ENCODE measurements at places on chromosomes 4 and X.

GRCh38 chrX:18353931-18354368 is 538 bp downstream of the SCML2 start:
- DNase-seq: no peak

GRCh38 chr4:83179205-83179604 is 64.7 kb upstream of the PLAC8 start:
- DNase-seq: no peak

- DNase-seq: no peak
These were observed 14.7 kb downstream of the GBA3 start for GRCh38 chr4:22707390-22707789.

- DNase-seq: no peak
These were observed 82.3 kb downstream of the SPRY1 start for GRCh38 chr4:123478859-123479345.

GRCh38 chr4:113243312-113243711 is 193.9 kb downstream of the ANK2 start:
- no peak for DNase-seq

DNA sequence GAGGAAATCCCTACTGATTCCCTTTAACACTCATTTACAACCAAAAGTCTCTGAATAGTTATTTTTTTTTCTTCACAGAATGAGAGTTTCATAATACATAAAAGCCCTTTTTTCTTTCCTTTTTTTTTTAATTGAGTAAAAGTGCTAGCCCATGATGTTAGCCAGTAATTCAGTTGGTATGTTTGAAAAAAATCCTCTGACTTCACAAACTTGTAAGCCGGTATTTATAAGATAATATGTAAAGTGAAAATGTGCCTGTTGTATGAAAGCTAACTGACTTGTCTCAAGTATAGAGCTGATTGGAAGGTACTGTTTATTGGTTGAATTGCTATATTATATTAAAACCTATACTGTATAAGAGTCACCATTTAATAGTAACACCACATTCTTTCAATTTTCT is 70.2 kb upstream of the NEIL3 start:
- DNase-seq: no peak

GRCh38 chrX:151402719-151403390 is 5.8 kb downstream of the VMA21 start:
- DNase-seq: no peak

DNA sequence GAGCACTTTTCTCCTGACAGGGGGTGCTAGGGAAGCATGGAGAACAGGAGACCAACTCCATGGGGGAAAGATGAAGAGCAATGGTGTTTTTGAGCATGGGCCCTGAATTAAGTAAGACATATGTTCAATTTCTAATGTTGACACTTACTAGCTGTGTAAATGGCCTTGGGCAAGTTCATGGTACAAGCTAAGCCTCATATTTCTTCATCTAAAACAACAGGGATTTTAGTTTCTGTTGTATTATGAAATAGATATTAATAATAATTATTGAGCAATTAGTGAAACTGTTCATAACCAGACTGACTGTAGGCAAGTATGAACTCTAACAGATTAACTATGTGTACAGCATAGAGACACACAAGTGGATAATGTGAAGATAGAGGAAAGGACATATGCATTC is 515.0 kb upstream of the FAT1 start:
- no peak for DNase-seq

DNA sequence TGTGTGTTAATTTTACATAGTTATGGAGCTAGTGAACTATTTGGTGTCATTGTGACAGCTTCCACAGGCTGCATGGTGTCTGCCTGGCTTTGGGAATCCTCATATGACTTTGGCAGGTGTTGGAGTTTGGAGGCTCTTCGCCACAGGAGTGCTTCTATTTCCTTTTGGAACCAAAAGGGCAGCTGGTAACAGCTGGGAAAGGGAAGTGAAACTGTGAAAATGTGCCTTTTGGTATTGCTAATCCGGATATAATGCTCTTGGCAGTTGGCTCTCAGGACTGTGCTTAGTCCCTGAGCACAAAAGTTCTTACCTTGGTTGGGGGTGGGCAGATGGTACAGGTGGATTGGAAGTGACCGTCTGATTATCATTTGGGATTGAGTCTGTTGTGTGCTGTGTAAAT is 18.1 kb downstream of the OFD1 start:
- DNase-seq: no peak

DNA sequence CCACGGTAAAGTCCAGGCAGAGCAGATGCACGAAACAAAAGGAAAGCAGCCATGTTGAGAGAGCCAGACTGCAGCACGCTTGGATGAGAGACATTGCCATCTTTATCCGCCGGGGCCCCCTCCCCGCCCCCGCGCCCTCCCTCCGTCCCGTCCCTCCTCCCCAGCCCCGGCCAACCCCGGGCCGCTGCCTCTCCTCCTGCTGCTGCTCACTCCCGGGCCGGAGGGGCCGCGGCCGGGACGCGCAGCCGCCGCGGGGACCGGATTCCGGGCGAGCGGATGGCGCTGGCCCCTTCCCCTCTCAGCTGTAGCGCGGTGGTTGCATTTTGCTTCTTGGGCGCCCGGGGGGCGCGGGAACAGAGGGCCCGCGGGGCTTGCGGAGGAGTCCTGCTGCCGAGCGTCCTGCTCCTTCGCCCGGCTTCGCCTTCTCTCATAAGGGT is 542 bp downstream of the RNF150 start:
- no peak for DNase-seq

- DNase-seq: no peak
These were observed 117.4 kb upstream of the MAP9 start for GRCh38 chr4:155494037-155494718.

GRCh38 chr4:42488114-42488513 is 90.8 kb downstream of the SHISA3 start:
- no peak for DNase-seq

DNA sequence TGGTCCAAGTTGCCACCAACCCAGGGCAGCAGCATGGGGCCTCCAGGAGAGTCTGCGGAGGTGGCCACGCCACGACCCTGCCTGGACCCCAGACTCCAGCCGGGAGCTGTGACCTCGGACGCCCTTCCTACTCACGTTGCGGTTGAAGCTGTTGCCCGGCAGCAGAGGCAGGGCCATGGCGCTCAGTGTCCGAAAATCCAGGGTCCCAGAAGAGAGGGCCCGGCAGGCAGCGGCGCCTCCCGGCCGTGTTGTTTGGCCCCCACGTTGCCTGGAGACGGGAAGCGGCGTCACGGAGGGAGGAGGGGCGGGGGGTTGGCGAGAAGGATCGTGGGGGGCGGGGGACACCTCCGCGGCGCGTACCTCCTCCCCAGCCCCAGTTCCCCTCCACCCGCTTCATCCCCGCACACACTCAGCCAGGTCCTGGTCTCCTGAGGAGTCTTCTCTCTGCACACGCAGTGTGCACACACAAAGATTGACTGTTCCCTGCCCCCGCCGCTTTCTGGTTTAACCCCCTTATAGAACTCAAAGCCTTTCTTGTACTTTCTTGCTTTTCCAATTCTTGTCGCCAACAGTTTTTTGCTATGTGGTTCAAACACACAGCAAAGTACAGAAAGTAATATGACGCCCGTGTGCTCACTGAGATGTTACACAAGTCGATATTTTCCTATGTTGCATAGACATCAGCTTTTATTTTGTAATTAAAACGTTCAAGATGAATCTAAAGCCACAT is at the start of gene EFHC2:
Gene EFHC2, minus strand, starts transcription at position 261 of the 730 bp plus-strand sequence. Its CDS starts 84 bp downstream, at position 177.
- DNase-seq: peak; percentile 7

DNA sequence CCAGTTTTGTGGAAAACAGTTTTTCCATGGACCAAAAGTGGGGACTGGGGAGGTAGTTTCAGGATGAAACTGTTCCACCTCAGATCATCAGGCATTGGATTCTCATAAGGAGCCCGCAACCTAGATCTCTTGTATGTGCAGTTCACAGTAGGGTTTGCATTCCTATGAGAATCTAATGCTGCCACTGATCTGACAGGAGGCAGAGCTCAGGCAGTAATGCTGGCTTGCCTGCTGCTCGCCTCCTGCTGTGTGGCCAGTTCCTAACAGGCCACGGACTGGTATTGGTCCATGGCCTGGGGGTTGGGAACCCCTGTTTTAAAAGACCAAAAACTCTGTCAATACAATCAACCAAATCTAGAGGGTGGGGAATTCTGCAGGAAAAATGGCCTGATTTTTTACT is 100.0 kb upstream of the EOLA2 start:
- DNase-seq: no peak

DNA sequence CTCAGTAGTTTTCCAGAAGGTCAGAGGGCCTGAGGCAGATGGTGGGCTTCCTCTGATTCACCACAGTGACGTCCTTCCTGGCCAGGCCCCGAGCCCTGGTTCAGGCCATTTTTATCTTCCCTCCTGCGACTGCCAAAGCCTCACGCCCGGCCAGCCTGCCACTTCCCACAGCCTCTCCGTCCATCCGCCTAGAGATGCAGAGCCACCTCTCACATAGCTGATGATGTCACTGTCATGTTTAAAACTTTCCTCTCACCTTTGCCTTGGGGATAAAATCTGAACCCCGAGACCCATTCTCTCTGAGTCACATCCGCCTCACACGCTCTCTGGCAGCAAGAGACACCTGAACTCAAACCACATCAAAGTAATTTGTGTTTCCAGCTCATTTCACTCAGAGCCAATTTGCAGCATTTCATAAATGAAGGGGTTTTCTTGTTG is 175.3 kb downstream of the QDPR start:
- no peak for DNase-seq

GRCh38 chr4:137474711-137475301 is 57.5 kb downstream of the PCDH18 start:
- no peak for DNase-seq

GRCh38 chr4:61440321-61440720 is 240.2 kb downstream of the ADGRL3 start:
- no peak for DNase-seq

- no peak for DNase-seq
These were observed 21.3 kb downstream of the ADGRG4 start for GRCh38 chrX:136322064-136322463.

GRCh38 chrX:71536285-71536684 is 3.4 kb downstream of the OGT start:
- no peak for DNase-seq

- no peak for DNase-seq
These were observed 167.8 kb upstream of the PPP3CA start for GRCh38 chr4:101515099-101515498.

GRCh38 chr4:5446595-5447226 is 261.6 kb downstream of the EVC2 start:
- no peak for DNase-seq

DNA sequence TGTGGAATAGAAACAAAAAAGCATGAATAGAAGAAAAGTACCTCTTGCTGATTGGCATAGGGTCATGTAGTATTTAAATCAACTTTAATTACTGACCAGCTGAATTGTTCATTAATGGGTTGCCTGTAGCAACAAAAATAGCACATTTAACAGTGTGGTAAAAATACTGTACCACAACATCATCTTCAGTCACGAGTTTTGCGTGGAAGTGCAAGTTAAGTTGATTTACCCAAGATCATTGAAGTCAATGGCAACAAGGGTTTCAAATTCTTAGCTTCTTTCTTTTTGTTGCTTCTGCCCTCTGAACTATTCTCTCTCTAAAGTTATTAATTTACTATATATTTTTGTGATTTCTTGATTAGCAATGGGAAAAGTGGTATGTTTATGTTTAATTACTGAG is 526.6 kb downstream of the C4orf33 start:
- DNase-seq: no peak

DNA sequence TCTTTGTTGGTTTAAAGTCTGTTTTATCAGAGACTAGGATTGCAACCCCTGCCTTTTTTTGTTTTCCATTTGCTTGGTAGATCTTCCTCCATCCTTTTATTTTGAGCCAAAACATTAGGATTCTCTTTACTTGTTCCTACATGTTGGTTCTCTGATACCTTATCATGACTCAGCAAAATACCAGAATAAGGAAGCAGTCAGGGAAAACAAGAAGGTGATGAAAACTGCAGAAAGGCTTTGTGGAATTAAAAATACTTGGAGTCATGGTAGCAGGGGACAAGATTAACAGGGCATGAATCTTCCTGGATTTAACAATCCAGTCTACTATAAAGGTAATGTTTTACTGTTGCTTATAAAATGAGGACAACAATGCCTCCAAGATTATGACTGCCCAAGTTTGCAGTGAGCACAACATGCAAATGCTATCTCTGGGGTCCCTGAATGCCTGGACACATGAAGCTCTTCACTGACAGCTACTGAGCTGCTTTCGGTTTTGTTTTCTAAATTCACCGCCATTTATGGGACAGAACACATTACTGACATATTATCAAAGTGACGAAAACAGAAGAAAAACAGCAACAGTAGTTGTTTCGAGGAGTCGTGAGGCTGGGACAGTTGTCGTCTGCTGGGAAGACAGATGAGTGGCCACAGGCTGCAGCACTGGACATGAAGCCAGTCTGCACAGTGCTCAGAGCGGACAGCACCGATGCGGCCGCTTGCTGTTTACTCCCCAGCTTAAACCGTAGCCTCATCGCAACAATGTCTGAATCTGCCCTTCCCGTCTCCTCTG is 174.5 kb upstream of the DKK2 start:
- no peak for DNase-seq

DNA sequence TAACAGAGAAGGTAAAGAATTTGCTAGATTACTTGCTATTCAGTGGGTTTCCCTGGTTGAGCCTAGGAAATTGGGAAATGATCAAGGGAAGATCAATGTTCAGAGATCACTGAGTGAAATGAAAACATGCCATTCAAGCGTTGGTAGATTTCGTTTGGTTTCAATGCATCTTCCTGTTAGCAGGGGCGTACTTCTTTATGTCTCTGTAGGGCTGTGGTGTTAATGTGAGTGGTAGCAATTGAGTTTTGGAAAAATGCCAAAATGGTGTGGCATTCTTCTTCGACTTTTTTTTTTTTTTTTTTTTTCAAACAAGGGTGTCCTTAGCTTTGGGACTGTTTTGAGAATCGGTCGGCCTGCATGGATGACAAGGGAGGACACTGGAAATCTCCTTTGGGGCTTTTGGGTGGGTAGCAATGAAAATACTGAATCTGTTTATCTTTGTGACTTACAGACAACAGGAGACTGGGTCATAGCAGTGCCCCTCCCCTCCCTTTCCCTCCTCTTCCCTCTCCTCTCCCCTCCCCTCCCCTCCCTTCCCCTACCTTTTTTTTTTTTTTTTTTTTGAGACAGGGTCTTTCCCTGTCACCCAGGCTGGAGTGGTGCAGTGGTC is 50.4 kb downstream of the SPRY1 start:
- no peak for DNase-seq

- DNase-seq: no peak
These were observed 17.4 kb downstream of the YY2 start for GRCh38 chrX:21873063-21873775.

- DNase-seq: no peak
These were observed 164.8 kb upstream of the PGRMC2 start for GRCh38 chr4:128452415-128452814.

GRCh38 chrX:119455264-119455663 is 13.0 kb upstream of the SLC25A5 start:
- no peak for DNase-seq

GRCh38 chr4:148510211-148510610 is 68.0 kb upstream of the NR3C2 start:
- no peak for DNase-seq

- no peak for DNase-seq
These were observed 91.6 kb upstream of the NMU start for GRCh38 chr4:55727746-55728145.

Data from hippocampal formation (tissue), 2 donors.